ENCODE measurements at places on chromosomes 3 and 15.

DNA sequence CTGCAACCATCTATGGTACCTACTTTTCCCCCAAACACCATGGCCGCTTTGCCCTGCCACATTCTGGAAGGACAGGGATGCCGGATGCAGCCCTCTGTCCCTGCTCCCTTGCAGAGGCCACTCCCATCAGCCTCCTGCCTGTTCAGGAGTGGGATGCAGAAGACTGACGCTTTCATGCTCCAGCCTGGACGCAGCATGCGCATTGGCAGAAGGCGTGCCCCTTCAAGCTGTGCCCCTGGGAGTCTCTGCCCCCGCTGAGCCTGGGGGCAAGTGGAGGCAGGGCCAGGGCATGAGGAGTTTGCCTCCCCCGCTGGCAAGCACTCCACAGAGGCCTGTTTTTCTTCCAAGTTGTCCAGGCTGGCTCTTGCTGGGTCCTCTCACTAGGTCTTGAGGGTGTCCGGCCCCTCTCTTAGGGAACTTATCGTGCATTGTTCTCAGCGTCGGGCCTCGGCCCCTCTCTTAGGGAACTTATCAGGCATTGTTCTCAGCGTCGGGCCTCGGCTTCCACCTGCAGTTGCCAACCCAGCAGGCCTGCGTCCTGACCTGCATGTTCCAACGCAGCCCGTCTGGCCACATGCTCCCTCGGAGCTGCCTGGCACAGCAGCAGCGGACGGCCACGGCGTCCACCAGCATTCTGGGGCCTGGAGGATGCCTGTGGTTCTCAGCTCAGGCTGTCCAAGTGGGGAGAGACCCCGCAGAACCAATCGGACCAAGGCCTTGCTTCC lies 14.6 kb upstream of the SNRPA1 start:
- no peak for DNase-seq

- DNase-seq, result no peak
These were observed 460.3 kb upstream of the WNT5A start for GRCh38 chr3:55947406-55947805.

GRCh38 chr3:143360244-143360643 lies 240.7 kb downstream of the CHST2 start:
- DNase-seq, result no peak

DNA sequence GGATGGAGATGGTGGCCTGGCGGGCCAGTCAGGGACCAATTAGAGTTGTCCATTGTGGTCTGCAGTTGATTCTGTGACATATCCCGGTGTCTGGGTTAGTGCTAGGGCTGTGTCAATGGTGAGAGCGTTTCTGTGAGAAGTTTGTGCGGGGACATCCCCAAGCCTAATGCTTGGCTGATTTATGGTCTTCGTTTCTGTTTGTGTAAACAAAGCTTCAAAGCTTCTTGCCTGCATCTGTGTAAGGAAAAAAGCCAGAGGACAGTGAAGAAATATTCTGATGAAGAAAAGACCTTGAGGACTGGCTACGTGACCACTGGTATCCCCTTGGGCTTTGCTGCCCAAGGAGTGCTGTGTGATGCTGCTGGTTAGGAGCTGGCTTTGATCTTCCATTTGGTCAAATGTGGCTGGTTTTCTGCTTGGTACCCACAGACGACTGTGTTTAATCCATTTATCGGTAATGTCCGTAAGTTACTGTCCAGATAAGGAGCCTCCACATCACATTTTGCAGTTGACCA lies 74.6 kb upstream of the LRTM1 start:
- no peak for DNase-seq

GRCh38 chr3:182786564-182787196 lies 6.6 kb upstream of the ATP11B start:
- DNase-seq, result no peak

- no peak for DNase-seq
These were observed 123.7 kb upstream of the RAP2B start for GRCh38 chr3:153038367-153038766.

DNA sequence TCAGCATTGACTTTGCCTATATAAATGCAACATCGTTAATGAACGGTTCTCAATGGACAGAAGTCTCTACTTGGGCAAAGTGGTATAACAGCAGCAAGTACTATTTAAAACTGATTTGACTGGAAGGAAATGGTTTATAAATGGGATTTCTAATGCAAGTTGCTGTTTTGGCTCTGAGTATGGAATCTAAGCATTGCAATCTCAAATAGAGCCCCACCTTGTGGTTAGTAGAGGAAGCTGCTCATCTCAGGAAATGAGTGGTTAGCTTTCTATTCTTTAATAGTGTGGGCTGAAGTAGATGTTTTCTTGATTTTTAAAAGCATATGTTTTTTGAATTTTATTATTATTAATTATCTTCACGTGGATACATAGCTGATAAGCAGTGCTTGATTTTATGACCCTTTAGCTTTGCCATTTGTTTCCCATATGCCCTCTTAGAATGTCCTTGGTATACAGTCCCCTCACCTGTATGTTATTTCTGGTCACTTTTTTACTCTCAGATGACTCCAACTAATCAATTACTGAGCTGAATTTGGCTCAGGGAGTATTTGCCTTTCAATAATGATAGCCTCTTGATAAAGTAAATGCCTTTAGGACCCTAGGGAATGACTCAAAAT lies 67.1 kb downstream of the OXSM start:
- no peak for DNase-seq

- no peak for DNase-seq
These were observed 95.6 kb downstream of the APBA2 start for GRCh38 chr15:28981351-28981720.

GRCh38 chr3:103127098-103127630 lies 692.3 kb downstream of the ZPLD1 start:
- no peak for DNase-seq

- no peak for DNase-seq
These were observed 76.4 kb downstream of the DAPK2 start for GRCh38 chr15:63969652-63970421.

DNA sequence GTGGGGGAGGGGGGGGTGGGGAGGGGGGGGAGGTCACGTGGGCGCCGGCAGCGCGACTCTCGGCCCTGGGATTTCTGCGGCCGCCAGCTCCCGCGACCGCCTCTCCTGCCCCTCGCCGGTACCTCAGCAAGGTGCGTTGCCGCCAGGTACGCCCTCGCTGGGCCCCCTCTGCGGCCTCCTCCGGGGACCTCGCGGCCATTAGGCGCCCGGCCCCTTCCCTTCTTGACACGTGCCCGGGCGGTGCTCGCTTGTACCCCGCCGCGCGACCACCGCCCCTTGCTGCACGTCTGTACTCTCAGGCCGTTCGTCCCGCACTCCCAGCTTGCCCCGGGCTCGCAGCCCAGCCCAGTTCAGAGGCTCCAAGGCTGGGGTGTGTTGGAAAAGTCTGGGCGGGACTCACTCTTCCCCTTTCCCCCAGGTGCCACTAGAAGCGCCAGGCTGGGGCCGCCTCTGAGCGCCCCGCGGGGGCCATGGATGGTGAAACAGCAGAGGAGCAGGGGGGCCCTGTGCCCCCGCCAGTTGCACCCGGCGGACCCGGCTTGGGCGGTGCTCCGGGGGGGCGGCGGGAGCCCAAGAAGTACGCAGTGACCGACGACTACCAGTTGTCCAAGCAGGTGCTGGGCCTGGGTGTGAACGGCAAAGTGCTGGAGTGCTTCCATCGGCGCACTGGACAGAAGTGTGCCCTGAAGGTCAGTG lies at the start of gene MAPKAPK3:
Gene MAPKAPK3, plus strand, starts transcription at position 56 of the 696 bp plus-strand sequence. Its CDS starts 415 bp downstream, at position 471.
- no peak for DNase-seq

GRCh38 chr15:85832394-85832793 lies 37.7 kb upstream of the KLHL25 start:
- no peak for DNase-seq

DNA sequence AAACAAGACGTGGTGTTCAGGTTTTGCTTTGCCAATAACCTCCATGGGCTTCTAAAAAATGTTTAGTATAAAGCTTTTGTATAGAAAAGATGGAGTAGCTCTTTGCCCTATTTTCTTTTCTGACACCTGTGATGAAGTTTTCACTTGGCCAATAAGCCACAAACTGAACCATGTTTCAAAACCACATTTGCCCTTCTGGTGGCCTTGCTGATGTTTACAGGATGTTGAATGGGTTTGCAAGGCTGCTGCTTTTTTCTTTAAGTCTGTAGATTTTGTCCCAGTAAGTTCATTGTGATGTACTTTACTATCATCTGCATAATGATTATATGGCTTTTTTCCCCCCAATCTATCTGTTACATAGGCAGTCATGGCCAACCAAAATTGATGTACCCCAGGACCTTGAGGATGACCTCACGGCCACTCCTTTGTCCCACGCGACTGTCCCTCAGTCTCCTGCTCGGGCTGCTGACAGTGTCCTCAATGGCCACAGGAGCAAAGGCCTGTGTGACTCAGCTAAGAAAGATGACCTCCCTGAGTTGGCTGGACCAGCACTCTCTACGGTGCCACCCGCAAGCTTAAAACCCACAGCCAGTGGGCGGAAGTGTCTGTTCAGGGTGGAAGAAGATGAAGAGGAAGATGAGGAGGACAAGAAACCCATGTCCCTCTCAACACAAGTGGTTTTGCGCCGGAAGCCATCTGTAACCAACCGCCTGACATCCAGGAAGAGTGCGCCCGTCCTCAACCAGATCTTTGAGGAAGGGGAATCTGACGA lies 60.8 kb downstream of the SNRK start:
- no peak for DNase-seq

- no peak for DNase-seq
These were observed 45.4 kb upstream of the SMAD3 start for GRCh38 chr15:67019884-67020520.

DNA sequence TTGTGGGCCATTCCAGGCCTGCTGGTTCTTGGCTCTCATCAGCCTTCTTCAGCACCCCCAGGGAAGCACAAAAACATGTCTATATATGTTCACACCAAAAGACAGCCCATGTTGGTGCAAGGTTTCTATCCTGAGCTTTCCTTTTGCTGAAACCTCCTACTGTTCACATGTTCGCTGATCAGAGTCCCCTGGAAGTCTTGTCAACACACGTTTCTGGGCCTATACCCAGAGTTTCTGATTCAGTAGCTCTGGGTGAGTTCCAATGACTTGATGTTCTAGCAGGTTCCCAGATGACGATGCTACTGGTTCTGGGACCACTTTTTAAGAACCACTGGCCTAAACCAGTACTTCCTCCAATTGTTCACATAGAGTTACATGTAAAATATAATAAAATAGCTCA lies 46.0 kb downstream of the SUCNR1 start:
- DNase-seq, result no peak

DNA sequence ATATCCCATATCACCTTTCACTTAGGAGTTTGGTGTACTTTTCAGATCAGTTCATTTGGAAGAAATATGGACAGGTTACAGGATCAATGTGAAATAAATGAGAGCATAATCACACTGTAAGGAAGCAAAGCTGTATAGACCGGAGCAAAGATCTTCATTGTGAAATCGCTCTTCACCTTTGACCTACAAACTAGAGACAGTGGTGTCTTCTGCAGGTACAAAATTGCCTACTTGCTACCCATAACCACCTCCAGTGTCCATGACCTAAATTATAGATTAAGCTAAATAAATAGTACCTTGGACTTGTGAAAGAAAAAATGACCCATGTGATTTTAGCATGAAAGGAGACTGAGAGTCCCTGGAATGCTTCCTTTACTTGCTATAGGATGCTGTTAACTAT lies 379.5 kb upstream of the SUCLG2 start:
- no peak for DNase-seq

- DNase-seq, result no peak
These were observed 29.2 kb downstream of the PDHB start for GRCh38 chr3:58404396-58404795.

DNA sequence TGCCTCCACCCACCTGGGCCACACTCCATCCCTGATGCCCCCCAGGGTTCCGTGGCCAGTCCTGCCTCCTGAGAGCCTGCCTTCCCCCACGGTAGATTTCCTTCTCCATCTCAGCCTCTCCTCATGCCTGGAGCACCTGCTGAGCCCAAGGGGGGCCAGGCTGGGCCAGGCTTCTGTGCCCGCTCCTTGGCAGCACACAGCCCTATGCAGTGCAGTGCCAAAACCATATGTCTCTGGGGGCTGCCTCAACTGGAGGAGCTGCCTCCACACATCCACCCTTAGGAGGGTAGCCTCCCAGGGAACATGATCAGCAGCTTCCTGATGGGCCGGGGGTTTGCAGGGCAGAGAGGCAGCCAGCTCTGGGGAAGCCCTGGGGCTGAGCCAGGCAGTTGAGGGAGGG lies 24.6 kb upstream of the GATA2 start:
- DNase-seq, result no peak

DNA sequence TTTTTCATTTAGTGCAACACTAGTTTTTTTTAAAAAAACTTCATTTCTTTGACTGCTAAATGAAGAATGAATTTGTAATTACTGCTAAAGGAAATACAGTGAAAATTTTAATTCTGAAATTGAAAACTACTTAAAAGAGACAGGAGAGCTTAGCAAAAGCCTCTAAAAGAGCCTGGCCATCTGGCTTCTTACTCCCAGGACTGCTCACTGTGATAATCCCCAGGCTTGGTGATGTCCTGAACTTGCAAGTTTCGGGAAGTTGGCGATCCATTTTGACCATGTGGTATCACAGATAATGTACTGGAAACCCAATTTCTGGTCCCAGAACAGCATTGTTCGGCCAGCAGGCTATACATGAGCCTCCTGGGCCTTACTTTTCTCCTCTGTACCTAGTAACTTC lies 292.1 kb downstream of the FGF12 start:
- DNase-seq, result no peak

DNA sequence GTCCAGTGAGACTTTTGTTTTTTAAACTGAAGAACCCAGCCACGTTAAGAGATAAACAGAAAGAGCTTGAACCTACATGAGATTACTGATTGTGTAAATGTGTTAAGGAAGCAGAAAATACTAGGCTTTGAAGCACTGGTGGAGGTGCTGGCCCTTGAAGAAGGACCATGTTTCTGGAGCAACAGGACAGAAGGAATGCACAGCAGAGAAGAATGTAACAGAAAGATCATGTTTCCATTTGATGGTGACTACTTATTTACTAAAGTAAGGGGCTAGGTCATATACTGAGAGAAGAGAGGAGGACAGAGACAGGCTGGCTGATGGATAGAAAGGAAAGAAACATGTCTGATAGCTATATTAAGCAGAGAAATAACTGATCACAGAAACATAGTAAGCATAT lies 88.8 kb downstream of the CLASP2 start:
- no peak for DNase-seq

DNA sequence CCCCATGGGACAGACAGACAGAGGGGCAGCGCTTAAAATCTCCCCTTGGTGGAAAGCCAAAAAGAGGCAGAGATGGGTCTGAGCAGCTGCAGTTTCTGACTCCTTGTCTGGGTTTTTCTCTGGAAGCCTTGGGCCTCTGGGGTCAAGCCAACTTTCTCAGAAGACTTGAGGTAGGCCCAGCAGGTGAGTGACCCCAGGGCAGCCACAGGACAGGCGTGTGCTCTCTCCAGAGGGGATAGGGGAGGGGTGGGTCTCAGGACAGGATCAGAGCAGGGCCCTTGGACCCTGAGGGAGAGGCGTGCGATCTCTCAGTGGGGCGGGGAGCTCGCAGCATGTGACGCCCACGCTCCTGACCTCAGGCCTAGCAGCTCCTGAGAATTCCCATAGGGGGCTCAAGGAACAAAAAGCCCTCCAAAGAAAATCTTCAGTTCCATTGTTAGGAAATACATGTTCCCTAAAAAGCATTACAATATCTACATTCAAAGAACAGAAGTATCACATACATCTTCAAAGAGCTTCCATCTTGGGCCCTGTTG lies 34.6 kb upstream of the DUSP7 start:
- no peak for DNase-seq

- DNase-seq, result no peak
These were observed 5.4 kb downstream of the MUC4 start for GRCh38 chr3:195806211-195806915.

Measured in activated T-helper 1 cell treated with anti-CD3 and anti-CD28 coated beads, Interleukin-2, amount 50 U/mL, for 16 hours (primary cell).